Omental fat pad (tissue), 4 donors: ENCODE measurements at places on chromosomes 3 and 15.

DNA sequence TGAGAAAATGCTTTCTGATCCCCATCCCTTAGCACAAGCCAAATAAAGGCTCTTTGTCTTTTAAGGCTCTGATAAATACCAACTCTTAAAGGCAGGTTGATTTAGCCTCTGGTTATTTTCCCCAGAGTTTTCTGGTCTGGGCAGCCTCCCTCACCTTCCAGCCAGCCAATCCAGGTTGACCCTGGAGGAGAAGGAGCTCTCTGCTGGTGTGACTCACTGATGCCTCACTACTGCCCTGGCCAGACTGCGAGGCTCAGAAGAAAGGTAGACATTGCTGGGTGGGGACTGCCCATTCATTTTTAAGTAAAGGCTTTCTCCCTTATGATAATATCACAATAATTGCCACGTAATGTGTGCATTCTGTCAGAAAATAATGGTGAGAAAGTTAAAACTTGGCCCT is 37.1 kb downstream of the SLCO3A1 start:
- DNase-seq, result no peak

GRCh38 chr3:55198554-55198953 is 270.7 kb upstream of the LRTM1 start:
- no peak for DNase-seq

- DNase-seq, result no peak
Observed at GRCh38 chr15:97099040-97099439, 768.5 kb downstream of the NR2F2 start.

DNA sequence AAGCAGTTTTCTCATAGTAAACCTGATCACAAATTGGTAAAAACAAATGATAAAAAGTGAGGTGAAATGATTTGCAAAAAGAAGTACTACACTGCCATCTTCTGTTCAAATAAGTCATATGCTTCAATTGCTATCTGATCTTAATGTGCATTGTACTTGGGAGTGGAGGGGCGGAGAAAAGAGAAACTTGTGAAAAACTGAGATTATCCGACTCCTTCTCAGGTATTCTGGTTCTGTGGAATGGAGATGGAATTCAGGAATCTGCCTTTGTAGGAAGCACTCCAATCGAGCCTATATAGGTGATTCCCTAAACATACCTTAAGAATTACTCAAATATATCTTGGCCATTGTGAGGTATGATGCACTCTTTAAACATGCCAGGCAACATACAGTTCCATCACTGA is 180.6 kb downstream of the CHL1 start:
- DNase-seq, result no peak

- DNase-seq, result no peak
Observed at GRCh38 chr15:81264072-81264857, 59.7 kb downstream of the STARD5 start.

DNA sequence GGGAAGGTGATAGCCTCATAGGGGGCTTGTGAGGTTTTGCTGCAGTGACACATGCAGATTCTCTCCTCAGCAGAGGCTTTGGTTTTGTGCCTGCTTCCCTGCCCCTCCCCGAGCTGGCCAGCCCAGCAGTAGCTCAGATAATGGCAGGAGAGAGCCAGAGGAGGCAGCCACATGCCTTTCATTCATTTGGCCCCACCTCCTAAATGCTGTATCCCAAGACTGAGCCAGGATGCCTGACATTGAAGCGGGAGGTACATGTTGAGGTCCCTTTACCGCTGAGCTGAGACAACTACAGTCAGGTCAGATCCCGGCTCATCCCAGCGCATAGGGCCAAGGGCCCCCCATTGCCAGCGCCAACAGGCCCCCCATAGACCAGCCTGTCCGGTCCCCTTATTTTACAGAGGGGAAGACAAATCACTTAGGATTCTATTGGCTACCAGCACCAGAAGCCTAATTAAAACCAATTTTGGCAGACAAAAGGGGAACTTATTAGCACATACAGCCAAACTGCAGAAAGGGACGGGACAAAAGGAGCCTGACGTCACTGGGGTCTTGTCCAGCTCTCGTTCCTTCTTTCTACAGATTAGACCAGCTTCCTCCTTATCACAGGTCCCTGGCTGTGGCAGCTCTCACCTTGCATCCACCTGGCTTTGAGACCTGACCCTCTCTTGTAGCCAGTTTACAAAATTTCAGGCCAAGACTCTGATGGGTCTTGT is 12.1 kb upstream of the POLG start:
- DNase-seq, result no peak

DNA sequence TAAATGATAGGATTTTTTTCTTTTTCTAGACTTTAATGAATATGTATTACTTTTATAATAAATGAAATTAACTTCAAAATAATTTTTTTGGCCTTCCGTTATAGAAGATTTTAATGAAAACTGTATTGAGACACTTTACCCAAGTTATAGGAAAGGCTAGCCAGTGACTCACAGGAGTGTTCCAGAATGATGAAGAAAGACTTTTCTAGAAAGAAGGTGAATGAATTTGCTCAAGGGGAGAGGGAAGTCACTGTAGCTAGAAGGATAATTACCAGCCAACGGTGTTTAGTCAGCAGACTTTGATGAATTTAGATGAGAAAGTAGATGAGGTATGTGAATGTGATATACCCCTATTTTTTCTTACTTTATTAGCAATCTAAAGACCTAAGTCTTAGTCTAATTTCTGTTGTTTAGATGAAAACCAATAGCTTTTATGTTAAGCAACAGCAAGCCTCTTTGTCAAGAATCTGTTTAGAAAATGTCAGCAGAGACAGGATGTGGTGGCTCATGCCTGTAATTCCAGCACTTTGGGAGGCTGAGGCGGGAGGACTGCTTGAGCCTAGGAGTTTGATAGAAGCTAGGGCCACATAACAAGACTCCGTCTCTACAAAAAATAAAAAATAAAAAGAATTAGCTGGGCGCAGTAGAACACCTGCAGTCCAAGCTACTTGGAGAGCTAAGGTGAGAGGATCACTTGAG is 3.2 kb downstream of the ALAS1 start:
- no peak for DNase-seq
